ENCODE measurements at places on chromosomes 5 and 9. TPM values are rescaled to one million over a fixed set of nuclear protein-coding genes. Genes with fewer than 3 reads are reported as not detected.

Gene SCGB3A2
- total RNA-seq, result 0.95 TPM

Gene TOR2A
- total RNA-seq, result 3.1 TPM

Gene LHFPL2
- total RNA-seq, result 10.9 TPM

Gene SLC45A2
- total RNA-seq, result 0.32 TPM

Gene CSF2
- not detected for total RNA-seq

Gene GABBR2
- not detected for total RNA-seq

Gene RLN1
- not detected for total RNA-seq

Gene SURF6
- 11.8 TPM for total RNA-seq

Gene KCNT1
- not detected for total RNA-seq

Gene BTNL3
- 0.11 TPM for total RNA-seq

Gene SLC27A6
- total RNA-seq, result 25.2 TPM

Gene TMEM141
- total RNA-seq, result 73.6 TPM

Gene FAM200C
- total RNA-seq, result 3.3 TPM

Gene FGF10
- total RNA-seq, result 3.7 TPM

Gene GABRA1
- total RNA-seq, result not detected

Gene PROB1
- 35.6 TPM for total RNA-seq

Gene CTNND2
- 4.8 TPM for total RNA-seq

Gene SMIM27
- total RNA-seq, result 22.0 TPM

Gene SYK
- 6.6 TPM for total RNA-seq

Gene ADAMTS6
- 1.1 TPM for total RNA-seq

Gene FOXD4L6
- not detected for total RNA-seq

Gene ADGRD2
- 0.15 TPM for total RNA-seq

Gene TNC
- total RNA-seq, result 4.8 TPM

Gene SPATA31C1
- not detected for total RNA-seq

Gene GFPT2
- total RNA-seq, result 2.3 TPM

Gene NIM1K
- 0.89 TPM for total RNA-seq

Gene SLC46A2
- total RNA-seq, result not detected

Gene PCDHB12
- 3.1 TPM for total RNA-seq

Gene FST
- total RNA-seq, result 7.1 TPM

Gene UBTD2
- 9.9 TPM for total RNA-seq

Gene MPDZ
- total RNA-seq, result 65.7 TPM

Gene SLC36A3
- total RNA-seq, result not detected

Gene CAPSL
- not detected for total RNA-seq

Gene FIBCD1
- 2.2 TPM for total RNA-seq

Gene PCDHGA2
- total RNA-seq, result 9.4 TPM

Gene SWI5
- 18.7 TPM for total RNA-seq

Gene FRRS1L
- total RNA-seq, result 3.9 TPM

Gene FOXD4L4
- total RNA-seq, result not detected

Gene FBP1
- total RNA-seq, result 3.1 TPM

Gene NADK2
- 34.9 TPM for total RNA-seq

Gene PCDHA10
- 0.06 TPM for total RNA-seq

Gene BOD1
- 53.6 TPM for total RNA-seq

Gene PRUNE2
- total RNA-seq, result 49.1 TPM

Gene PAEP
- not detected for total RNA-seq

Gene MIER3
- total RNA-seq, result 14.0 TPM

Gene NPR2
- 27.7 TPM for total RNA-seq

Gene PTPRD
- 7.1 TPM for total RNA-seq

Gene PRELID2
- 39.1 TPM for total RNA-seq

Gene GABRB2
- total RNA-seq, result 0.06 TPM

Gene KCNIP1
- total RNA-seq, result not detected

Gene PCDHGA11
- total RNA-seq, result 3.4 TPM

Measured in right cardiac atrium (tissue), 5 donors.